ENCODE measurements at places on chromosomes 5 and 9. TPM values are rescaled to one million over a fixed set of nuclear protein-coding genes. Genes with fewer than 3 reads are reported as not detected.

Gene POLE3
- total RNA-seq, result 17.3 TPM

Gene DDX4
- not detected for total RNA-seq

Gene CDH6
- 9.8 TPM for total RNA-seq

Gene PCDHGA4
- total RNA-seq, result 7.6 TPM

Gene WDR31
- total RNA-seq, result 4.0 TPM
